NCI-H1092 (cell line): ENCODE measurements at places on chromosomes 3 and 15.

DNA sequence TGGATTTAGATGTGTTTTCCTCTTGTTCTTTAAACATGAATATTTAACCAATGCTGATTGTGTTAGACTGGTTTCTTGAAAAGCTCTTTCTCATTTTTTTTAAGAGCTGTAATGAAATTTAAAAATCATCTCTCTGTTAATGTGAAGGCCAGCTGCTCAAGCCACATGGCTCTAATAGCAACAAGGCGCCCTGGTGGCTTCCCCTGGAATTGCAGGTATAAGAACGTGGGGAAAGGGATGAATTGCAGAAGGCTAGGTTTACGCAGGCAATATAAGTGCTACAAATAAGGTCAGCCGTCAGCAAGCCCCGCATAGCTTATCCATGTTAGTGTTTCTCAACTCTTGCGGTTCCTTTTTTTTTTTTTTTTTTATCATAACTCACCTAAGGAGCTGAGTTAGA lies 108.5 kb downstream of the SAMMSON start:
- no peak for DNase-seq

GRCh38 chr3:67109651-67110204 lies 111.6 kb downstream of the KBTBD8 start:
- DNase-seq: no peak

DNA sequence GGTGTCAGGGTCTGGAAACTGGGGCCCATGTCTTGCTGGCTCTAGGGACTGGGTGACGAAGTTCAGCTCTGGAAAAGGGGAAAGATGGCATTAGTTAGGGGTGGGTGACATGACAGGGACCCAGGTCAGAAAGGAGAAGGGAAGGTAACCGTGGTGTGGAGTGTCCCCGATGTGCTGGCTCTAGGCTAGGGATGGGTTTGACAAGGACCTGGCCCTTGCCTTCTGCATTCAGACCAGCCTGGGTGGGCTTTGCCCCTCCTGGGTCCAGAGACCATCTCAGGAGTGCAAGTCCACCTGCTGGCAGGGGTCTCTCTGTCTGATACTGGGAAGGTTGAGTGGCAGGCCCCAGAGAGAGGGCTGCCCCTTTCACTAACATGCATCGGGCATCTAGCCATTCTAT lies 28.7 kb upstream of the ATP2B2 start:
- no peak for DNase-seq

DNA sequence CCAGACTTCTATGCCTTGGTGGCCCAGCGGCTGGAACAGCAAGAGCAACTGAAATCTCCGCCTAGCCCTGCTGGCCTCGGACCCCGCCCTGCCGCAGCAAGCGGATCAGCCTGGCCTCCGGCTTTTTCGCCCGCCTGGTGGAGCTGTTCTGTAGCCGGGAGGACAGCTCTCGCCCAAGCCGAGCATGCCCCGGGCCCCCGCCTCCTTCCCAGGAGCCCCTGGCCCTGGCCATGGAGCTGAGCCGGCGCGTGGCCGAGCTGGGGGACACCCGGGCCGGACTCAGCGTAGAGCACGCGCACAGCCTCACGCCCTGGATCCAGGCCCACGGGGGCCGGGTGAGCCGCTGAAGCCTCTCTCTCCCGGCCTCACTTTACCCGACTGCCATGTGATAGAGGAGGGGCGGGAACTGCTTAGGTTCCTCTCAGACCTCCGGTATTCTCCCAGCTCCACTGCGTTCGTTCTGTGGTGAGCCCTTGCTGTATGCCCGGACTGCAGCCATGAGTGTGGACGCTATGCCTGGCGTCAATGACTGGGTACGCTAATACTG lies 24.1 kb upstream of the MRPL3 start:
- peak; percentile 38 for DNase-seq

DNA sequence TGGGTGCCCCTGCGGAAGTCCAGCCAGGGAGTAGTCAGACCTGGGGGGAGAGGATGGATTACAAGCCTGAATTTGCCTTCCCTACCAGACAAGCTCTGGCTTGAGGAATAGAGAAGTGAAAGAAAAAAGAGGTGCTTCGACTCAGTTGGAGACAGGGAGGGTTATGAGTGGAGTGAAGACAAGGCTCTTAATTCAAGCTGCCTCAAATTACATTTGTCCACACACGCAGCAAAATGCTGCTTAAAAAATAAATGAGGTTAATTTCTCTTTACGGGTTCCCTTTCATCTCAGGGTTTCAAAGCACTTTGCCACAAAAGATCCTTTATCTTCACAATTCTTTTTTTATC lies 49.0 kb upstream of the SLC4A7 start:
- DNase-seq: no peak

- DNase-seq: no peak
Observed at GRCh38 chr3:178585454-178585853, 49.2 kb downstream of the KCNMB2 start.

GRCh38 chr15:23467110-23467600 lies 20.1 kb upstream of the GOLGA6L2 start:
- peak; percentile 1 for DNase-seq

DNA sequence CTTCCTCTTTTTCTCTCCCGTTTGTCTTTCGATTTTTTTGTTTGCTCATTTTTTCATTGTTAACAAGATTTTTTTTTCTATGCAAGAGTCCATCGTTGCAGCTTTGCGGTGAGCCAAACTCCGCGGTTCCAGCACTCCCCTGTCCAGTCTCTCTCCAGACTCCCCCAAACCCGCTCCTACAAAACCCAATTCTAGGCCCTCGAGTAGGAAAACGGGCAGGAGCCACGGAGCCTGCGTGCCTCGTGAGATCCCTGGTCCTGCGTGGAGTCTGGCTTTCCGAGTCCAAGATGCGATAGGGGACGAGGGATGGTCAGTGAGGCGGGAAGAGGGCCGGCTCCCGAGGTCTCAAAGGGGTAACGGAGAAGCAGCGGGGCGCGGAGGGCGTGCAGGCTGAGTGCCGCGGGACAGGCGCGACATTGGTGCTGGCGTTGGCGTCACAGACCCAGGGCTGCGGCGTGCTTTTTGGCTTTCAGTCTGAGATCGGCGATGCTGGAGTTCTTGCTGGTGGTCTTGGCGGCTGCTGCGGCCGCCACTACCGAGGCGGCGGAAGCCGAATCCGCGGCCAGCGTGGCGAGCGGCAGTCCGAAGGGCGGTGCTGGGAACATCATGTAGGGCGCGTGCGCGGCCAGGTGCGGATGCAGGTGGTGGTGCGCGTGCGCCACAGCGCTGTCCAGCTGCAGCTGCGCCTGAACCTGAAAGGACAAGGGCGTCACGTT lies 8.5 kb downstream of the SHOX2 start:
- peak; percentile 63 for DNase-seq

- no peak for DNase-seq
Observed at GRCh38 chr3:11495948-11496557, 147.7 kb downstream of the VGLL4 start.

- DNase-seq: peak; percentile 28
Observed at GRCh38 chr15:38817427-38818156, 253.0 kb upstream of the RASGRP1 start.

GRCh38 chr3:66073464-66074141 lies 34.9 kb upstream of the MAGI1 start:
- DNase-seq: no peak

- DNase-seq: no peak
Observed at GRCh38 chr3:4474683-4475490, 7.8 kb upstream of the SUMF1 start.

DNA sequence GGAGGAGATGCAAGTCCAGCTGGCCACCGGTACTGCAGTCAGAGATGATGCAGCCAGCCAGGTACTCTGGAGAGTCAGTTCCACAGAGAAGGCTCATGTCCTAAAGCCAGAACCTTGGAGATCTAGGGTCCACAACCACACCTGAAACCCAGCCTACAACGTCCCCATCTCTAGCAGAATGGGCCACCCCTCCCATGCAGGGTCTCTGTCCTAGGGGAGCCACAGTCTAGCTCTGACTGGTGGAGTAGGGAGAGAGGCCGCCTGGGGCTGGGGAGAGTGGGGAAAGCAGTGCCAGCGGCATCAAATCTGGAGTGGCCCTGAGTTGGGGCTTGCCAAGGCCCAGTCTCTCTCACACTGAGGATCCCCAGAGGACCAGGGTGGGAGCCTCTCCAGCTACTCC lies 43.5 kb downstream of the PTH1R start:
- no peak for DNase-seq

DNA sequence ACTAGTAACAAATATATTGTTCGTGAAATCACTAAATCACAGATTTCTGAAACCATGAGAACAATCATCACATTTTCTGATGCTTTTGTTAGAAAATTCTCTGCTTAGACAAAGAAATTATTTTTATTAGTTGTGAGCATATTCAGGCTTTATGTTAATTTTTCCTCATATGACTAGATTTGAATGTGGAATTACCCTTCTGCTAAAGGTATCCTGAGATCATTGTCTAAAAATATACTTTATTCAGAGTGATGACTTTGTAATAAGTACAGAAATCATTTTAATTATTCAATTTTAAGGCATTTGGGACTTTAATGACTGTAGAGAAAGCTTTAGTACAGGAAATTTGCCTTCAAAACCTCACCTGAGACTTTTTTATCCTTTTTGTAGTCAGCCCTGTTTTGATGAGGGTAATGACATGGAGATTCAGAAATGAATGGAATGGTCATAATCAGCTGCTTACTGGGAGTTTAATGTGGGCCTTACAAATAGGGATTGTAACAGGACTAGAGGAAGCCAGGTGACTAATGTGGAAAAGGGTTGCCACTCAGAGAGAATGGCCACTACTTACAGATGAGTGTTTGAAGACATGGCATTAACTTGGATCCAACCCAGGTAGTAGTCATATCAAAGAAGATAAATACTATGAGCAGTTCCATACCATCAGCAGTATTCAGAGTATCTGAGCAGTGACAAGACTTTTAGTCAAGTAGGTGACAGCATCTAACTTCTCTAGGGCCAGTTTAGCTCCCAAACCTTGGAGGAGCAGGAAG lies 148.3 kb downstream of the MBNL1 start:
- DNase-seq: no peak

DNA sequence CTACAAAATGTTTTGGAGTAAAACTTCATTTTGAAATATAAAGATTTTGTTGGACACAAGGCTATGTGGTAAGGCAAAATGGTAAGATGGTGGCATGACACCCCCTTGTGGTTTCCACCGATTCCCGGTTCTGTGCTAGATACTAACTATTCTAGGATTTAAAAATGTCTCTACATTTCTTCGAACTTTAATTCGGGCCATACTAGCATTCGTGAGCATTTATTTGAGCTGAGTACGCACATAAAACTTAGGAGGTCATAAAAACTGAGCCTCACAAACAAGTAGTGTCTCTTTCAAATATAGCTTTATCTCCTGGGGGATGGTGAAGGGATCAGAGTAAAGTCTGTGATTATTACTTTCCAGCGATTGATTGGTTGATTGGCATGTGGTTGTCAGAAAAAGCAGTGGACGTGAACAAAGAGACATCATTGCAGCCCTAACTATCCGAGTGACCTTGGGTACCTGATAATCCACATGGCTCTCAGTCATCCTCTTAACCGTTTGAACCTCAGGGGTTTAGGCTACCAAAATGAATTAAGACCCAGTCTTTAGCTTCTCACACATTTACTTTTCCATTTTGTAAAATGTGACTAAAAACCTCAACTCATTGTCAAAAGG lies 1.1 kb upstream of the ZNF639 start:
- DNase-seq: no peak

DNA sequence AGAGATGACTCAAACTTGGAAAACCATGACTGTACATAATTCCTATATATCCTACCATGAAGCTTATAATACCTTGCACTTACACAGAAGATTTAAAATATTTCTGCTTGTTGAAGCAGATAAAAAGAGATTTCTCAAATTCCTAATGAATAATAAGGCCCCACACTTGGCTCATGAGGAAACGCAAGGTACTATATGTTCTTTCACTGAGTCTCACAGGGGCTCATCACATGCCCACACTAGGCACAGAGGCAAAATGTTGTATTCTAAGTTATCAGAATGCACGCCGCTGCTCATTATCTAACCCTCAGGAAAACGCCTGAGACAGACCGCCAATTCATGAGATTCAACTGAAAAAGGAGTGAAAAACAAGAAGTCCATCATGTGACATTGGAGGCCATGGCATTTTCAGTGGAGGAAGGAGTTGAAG lies 5.6 kb downstream of the MYO1E start:
- no peak for DNase-seq

DNA sequence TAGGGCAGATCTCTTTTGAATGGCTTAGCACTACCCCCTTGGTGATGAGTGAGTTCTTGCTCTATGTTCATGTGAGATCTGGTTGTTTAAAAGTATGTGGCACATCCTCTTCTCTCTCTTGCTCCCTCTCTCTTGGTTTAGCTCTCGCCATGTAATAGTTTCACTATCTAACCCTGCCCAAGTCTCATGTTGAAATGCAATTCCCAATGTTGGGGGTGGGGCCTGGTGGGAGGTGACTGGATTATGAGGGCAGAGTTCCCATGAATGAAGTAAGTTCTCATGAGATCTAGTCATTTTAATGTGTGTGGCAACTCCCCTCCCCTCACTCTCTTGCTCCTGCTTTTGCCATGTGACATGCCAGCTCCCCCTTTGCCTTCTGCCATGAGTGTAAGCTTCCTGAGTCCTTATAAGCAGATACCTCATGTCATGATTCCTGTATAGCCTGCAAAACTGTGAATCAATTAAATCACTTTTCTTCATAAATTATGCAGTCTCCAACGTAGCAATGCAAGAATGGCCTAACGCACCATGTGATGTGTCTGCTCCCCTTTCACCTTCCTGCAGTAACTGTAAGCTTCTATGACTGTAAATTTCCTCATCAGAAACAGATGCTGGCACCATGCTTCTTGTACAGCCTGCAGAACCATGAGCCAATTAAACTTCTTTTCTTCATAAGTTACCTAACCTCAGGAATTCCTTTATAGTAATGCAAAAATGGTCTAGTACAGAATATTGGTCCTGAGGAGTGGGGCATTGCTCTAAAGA lies 74.8 kb upstream of the KCNH8 start:
- no peak for DNase-seq

- DNase-seq: no peak
Observed at GRCh38 chr15:37262922-37263608, 162.7 kb upstream of the MEIS2 start.

DNA sequence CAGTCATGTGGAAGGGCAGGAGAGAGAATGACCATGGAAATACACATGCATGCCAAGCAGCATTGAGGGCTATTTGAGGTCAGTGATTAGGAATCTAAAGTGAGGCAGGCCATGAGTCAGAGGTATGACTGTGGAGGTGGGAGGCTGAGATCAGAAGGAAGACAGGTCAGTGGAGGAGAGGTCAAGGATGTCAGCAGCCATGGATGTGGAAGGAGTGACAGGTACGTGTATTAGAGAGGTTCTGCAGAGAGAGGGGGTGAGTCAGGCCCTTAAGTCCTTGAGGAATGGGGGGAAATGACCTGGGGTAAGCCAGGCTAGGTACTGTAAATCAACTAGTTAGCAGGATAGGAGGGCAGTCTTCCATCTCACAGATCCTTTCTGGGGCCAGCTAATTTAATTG lies 166.6 kb downstream of the ANO10 start:
- no peak for DNase-seq

- no peak for DNase-seq
Observed at GRCh38 chr3:38401246-38401962, 52.3 kb upstream of the ACVR2B start.

- no peak for DNase-seq
Observed at GRCh38 chr3:179402963-179403362, 48.3 kb downstream of the GNB4 start.

- DNase-seq: no peak
Observed at GRCh38 chr15:53759411-53759931, at the start of gene WDR72. Gene WDR72, minus strand, starts transcription at chr15:53759663. Its CDS starts 26,514 bp downstream, at chr15:53733149.
